ENCODE measurements at places on chromosomes 12 and 14. TPM values are rescaled to one million over a fixed set of nuclear protein-coding genes. Genes with fewer than 3 reads are reported as not detected.

DNA sequence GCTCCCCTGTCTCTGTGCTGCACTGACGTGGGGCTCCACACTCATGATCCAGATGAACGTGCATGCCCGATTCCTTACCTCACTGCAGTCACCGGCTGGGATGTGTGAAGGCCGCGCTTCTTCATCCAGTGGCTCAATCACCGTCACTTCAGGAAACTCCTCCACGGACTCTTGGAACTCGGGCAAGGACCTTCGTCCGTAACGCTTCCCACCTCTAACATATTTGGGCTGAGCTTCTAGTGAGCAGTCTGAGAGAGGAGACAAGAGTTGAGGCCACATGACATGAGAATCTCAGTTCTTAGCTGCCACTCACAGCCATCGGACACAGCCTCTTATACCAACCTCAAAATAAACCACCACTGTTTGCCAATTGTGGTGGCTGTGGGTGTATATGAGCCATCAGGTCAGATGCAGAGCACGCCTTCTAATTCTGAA is 38.3 kb downstream of the NIN start:
- DNase-seq = no peak

DNA sequence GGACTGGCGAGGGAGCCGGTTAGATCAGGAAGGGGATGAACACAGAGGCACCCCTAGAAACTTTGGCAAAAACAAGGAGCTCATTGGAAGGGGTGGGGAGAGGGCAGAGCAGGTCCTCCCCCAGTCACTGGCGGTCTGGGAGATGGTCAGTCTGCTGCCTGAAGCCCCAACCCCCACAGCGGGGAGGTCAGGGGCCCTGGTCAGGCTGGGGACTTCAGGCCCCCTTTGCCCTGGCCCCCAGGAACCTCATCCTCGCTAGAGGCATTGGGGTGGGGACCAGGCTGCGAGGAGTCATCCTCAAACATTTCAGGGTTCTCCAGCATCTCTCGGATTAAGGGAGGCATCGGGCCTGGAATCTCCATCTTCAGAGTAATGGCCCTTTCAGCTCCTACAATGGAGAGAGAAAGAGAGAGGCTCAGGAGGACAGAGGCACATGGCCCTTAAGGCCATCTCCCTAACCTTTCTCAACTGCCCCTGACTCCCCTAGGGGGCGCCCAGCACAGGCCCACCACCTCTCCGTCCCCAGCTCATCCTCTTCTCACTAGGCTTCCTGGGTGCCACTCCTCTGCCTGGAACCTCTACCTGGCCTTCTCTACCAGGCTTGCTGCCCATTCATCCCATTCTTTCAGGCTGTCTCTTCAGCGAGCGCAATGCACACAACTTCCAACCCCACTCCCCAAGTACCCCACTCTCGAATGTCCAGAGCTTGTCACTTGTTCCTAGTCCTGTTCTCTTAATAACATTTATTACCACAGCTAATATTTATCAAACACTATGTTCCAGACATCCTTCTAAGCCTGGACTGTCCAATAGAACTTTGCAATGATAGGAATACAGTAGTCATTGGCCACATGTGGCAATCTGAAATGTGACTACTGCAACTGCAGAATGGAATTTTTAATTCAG is 4.7 kb upstream of the ITGB7 start:
- no peak for DNase-seq

DNA sequence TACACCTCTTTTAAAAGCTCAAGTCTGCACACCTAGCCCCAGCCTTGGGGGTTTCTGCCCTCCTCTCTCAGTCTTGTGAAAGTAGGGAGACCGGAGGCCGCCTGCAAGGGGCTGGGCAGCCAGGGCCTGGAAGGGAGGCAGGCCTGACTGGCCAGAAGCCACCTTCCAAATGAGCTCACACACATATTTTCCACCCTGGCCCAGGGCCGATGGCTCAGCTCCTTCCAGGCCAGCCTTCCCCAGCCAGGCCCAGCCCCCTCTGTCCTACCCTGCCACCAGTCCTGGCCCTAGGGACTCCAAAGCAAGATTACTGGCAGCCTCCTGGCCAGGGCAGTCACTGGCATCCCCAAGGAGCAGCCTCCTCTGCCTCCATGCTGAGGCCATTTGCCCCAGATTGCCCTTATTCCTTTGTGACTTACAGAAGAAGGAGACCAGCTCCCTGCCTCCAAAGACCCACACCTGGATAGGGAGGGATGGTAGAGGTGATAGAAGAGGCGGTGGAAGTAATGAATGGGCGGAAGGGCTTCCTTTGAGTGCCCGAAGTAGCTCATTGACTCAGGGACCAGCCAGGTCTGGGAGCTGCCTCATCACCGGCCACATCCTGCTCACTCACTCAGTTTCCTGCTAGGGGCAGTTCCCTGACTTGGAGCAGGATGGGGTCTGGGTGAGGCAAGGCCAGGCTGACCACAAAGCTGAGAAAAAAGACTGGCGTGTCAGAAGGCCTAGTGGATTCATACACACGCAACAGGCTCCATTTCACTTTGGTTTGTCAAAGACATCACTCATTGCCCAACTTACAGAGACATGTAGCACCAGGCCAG is 14.8 kb downstream of the MMP14 start:
- peak; percentile 98 for DNase-seq

- DNase-seq = no peak
These were observed 153.6 kb upstream of the ARID2 start for GRCh38 chr12:45575823-45576475.

- DNase-seq = peak; percentile 78
These were observed 159.4 kb upstream of the TMTC2 start for GRCh38 chr12:82527165-82527780.

DNA sequence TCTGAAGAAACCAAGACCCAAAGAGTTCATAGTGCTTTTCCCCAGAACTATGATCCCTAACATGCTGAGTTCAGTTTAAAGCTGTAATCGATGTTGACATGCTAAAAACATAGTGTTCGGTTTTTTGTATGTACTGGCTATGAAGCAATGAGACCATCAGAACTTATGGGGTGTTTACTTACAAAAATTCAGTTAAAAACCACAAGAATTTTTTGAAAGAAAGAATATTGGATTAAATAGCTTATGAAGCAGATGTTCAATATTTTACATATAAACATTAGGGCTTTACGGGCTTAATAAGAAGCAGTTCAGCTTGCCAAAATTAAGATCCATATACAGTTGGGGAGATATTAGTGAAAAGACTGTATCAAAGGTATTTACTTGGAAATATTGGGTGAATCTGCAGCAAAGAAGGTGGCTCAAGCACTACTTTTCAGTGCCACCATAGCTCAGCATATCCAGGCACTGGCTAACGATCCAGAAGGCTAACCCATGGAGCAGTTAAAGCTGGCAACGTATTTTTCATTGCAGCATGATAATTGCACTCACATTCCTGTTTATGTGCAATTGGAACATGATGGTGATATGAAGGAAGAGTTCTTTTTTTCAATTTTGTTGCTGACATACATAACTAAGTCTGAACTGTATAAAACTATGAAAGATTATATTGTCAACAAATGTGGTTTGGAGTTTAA is 125.9 kb downstream of the EFCAB11 start:
- no peak for DNase-seq

- no peak for DNase-seq
These were observed 186.7 kb downstream of the ANO2 start for GRCh38 chr12:5758347-5758746.

- no peak for DNase-seq
These were observed 24.2 kb upstream of the NOVA1 start for GRCh38 chr14:26621807-26622560.

GRCh38 chr12:87217491-87217890 is 811.7 kb downstream of the C12orf50 start:
- no peak for DNase-seq

- DNase-seq = peak; percentile 83
These were observed 27.3 kb upstream of the FRS2 start for GRCh38 chr12:69442894-69443293.

DNA sequence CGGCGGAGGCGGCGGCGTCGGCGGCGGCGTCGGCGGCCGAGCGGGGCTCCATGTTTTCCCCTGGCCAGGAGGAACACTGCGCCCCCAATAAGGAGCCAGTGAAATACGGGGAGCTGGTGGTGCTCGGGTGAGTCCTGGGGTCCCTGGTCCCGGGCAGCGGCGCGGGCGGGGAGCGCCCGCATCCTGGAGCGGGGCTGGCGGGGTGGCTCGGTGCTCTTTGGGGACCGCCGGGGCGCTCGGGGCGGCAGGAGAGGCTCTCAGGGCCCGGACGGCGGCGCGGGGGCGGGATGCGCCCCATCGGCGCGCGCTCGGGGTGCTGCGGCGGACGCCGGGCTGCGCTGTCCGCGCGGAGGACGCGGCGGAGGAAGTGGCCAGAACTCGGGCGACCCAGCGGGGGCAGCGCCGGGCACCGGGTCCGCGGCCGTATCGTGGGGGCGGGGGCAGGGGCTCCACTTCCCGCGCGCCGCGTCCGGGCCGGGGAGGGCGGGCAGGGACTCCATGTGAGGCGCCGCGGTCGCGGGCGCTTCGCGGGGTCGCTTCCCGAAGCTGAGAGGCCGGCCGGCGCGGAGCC is 485 bp downstream of the PELI2 start:
- peak; percentile 29 for DNase-seq

GRCh38 chr14:89440986-89441909 is 24.2 kb upstream of the FOXN3 start:
- DNase-seq = no peak

GRCh38 chr12:108600702-108601007 is 2.8 kb upstream of the TMEM119 start:
- DNase-seq = no peak

DNA sequence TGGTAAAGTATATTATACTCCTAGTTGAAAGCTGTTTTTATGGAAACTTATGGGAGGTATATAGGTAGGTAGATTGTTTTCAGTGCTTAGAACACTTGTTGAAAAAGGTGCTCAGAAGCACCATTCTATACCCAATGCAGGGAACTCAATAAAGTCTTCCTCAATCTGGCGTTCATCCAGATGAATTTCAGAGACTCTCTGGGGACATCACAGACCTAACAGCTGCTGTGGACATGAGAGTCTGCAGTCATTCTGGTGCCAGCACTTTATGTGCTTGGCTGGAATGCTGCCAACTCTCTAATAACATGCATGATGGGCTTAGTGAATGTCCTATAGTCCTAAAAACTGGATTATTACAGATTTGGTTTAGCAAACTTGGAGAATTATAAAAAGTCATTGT is 115.9 kb downstream of the NTN4 start:
- peak; percentile 87 for DNase-seq

DNA sequence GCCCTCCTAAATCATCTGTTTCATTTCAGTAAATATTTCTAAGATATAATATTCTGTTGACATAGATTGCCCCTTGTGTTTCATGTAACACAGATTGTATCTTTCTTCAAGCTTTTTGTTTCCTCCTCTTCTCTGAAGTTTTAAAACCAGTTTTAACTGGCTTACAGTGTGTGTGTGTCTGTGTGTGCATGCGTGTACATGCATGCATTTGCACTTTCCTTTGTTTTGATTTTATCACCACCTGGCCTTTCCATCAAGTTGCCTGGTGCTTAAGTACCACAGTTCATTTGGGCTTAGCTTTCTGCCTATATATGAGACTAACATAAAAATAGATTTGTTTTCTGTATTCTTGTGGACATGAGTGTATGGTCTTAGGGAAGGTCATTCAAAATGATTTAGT is 31.9 kb downstream of the ETNK1 start:
- DNase-seq = no peak

- DNase-seq = no peak
These were observed 15.1 kb downstream of the FKBP11 start for GRCh38 chr12:48910196-48910595.

GRCh38 chr12:12577786-12578185 is 15.1 kb upstream of the DUSP16 start:
- DNase-seq = no peak

GRCh38 chr12:76790564-76791552 is 26.9 kb downstream of the ZDHHC17 start:
- DNase-seq = peak; percentile 57

DNA sequence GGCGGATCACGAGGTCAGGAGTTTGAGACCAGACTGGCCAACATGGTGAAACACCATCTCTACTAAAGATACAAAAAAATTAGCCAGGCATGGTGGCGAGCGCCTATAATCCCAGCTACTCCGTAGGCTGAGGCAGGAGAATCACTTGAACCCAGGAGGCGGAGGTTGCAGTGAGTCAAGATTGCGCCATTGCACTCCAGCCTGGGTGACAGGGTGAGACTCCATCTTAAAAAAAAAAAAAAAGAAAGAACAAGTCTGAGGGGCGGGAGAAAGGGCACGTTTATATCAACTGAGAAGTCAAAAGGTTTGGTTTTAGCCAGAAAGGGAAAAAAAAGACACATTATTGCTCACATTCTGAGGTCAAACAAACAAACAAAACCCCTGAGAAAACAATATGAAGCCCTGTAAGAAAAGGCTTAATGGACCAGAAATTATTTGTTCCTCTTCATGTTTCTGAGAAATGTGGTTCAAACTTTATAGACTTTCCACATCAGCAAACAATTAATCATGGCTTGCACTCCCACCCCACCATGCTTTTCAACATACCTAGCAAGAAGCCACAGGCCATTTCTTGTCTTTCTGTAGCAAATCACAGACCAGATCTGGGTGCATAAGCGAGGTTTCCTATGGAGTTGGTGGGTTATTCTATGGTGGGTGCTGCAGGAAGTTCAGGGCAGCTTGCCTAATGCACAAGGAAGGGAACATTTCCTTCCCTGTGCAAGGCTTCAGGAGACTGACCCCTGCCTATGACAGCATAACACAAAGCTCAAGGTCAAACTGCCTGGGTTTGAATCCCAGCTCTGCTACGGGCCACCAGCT is 80.1 kb downstream of the SSPN start:
- DNase-seq = no peak

DNA sequence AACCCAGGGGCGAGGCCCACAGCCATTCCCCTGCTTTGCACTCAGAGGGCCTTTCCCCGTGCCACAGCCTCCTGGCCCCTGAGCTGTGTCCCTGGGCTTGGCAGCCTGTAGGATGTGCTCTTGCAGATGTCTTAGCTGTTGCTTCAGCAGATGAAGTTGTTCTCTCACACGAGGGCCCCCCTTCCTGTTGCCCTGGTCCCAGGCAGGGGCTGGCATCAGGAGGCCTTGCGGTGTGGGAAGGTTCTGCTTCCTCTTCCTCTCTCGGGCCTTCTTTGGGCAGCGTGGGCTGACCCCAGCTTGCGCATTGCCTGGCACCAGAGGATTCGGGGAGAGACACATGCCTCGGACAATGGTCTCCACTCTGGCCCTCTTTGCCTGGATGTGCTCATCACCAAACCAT is 12.7 kb downstream of the PROX2 start:
- no peak for DNase-seq

DNA sequence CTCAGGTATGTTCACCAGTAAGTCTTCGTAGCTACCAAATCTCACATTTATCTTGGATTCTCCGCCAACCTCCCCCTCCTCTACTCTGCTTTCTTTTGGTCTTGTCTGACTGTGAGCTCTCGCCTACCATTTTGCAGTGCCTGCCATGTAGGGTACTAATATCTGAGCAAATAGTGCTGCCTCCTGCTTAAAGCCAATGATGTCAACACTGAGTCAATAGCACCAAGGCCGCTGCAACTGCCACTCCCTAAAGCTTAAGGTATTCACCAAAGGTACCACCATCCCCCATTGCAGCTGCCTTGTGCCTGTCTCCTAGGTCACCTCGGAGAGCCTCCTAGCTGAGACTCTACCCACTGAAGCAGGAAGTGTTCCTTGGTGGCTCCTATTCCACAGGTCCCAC is 114.8 kb upstream of the FUT8 start:
- no peak for DNase-seq

The TBX3 gene
- total RNA-seq = 0.99 TPM

The SRGAP1 gene
- 1.3 TPM for total RNA-seq

The CCDC175 gene
- total RNA-seq = not detected

The CD163L1 gene
- total RNA-seq = 10.2 TPM

The MORN3 gene
- under 0.01 TPM for total RNA-seq

The SERPINA1 gene
- total RNA-seq = not detected

The FRS2 gene
- 14.6 TPM for total RNA-seq

The OR10A7 gene
- not detected for total RNA-seq

The IQSEC3 gene
- under 0.01 TPM for total RNA-seq

The PROX2 gene
- total RNA-seq = not detected

The FBXL14 gene
- 10.2 TPM for total RNA-seq
